ENCODE measurements at places on chromosomes 2 and 18.
A peak's percentile ranks its signal among the peaks of the same experiment; 100 is the strongest.

- DNase-seq, result no peak
Measured at GRCh38 chr2:124283096-124283495, 258.0 kb downstream of the CNTNAP5 start.

DNA sequence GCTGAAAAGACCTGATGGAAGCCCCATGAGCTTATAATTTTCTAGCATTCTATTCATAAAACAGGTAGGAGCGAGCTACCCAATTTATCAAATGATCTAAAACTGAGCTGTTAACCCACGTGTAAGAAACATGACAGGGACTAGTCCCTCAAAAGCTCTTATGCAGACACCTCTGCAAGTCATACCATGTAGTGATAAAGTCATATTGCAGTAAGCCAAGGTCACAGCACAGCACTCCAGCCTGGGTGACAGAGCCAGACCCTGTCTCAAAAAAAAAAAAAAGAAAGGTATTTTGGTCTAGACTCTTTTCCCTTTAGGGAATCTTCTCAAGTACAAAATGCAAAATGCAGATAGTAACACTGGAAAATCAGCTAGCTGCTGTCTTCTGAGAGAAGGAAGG is 58.9 kb upstream of the ARL5A start:
- no peak for DNase-seq

GRCh38 chr2:198476007-198476406 is 671.6 kb downstream of the PLCL1 start:
- no peak for DNase-seq

DNA sequence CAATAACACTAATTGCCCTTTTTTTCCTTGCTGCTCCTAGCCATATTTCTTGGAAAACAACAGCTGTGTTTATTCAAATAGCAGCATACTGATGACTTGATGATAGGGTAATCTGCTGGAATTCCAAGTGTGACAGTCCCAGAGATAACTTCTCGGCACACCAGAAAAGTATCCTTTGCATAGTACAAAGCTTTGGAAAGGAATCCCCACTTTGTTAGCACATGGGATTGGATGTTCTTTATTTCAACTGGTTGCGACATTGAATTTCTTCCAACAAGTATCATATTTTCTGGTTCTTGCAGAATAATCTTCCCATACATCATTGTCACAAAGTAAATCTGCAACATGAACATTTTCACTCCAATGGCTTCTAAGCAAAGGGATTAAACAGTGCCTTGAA is 445.8 kb upstream of the ACVR2A start:
- no peak for DNase-seq

DNA sequence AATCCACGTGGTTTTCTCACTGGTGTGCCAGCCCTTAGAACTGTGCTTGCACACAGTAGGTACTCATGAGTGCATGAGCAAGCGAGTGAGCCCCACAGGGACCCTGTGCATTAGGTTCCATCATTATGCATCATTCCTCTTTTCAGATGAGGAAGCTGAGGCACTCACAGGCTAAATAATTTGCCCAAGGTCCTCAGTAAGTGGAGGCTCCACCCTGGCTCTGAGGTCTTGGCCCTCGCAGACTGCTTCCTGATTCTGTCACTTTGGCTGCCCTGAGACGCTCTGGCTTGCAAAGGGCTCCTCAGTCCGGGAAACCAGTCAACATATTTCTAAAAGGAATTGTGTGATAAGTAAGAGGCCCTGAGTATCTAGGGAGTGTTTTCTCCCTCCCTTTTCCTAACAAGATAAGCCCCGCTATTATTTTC is 71.7 kb downstream of the IL1R2 start:
- DNase-seq, result no peak

DNA sequence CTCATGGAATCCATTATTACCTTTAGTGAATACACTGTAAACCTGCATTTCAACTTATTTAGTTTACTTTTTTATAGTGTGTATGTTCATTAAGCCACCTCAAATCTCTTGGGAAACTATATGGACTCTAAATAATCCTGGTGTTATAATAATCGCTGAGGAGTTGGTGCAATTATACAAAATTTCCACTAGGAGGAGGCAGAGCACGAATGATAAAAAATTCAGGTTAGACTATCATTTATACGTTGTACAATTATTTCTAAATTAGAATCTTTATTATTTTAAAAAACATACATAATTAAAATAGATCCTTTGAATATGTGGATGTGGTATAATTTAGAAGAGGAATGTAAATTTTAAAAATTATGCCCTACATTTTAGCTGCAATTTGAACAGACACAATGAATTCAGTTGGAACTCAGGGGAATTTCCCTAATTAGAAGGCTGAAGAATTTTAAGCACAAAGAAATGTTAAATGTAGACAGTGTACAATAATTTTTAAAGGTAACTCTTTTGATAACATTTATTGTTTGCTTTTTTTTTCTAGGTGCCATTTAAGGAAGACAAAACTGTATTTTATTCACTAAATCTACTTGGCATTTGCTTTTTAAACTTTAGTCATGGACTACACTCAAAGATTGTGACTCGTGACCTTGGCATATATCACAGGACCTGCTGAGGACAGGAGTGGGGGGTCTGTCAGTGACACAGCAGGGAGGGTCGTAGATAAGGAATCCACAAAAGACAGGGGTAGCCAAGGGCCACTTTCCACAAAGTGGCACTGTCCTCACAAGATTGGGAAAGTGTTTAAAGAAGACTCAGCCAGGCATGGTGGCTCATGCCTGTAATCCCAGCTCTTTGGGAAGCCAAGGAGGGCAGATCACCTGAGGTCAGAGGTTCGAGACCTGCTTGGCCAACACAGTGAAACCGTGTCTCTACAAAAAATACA is 45.5 kb downstream of the RAB12 start:
- DNase-seq, result no peak

- no peak for DNase-seq
Measured at GRCh38 chr2:133718688-133719201, 150.5 kb upstream of the NCKAP5 start.

- DNase-seq, result no peak
Measured at GRCh38 chr18:33375829-33376228, 64.7 kb downstream of the CCDC178 start.

- no peak for DNase-seq
Measured at GRCh38 chr18:34219651-34220050, 5.1 kb downstream of the NOL4 start.

GRCh38 chr2:152611458-152612231 is 105.6 kb downstream of the PRPF40A start:
- peak; percentile 71 for DNase-seq

DNA sequence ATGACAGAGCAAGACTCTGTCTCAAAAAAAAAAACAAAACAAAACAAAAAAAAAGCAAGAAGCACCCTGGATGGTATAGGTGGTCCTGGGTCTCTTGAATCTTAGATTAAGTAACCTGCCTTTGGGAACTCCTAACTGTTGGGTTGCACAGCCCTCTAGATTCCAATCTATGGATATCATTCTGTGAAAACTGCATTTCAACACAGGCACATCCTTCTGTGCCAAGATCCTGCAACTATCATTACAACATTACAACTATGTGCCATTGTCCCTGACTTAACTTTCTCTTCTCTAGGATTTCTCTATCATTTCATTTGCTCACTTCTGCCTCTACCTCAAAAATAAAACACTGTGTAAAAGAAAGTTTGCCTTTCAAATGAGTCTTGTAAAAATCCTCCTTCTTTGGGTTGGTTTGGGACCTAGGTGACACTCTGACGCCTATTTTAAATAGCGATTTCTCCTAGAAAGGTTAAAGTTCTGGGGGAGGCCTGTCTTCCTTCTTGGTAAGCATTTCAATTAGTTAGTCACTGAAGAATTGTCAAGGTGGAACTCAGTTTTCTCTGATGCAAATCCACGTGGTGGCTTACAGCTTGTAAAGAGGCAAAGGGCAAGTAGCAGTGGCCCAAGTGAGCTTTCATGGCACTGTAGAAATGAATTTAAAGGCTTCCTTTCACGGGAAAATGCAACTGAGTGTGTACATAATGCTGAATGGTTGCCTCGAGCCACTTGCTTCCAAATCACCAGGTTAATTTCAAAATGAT is 9.2 kb downstream of the LGALSL start:
- no peak for DNase-seq

GRCh38 chr2:111035830-111036441 is 84.8 kb upstream of the BCL2L11 start:
- DNase-seq, result no peak

- DNase-seq, result no peak
Measured at GRCh38 chr2:28035816-28036215, 145.3 kb downstream of the BABAM2 start.

DNA sequence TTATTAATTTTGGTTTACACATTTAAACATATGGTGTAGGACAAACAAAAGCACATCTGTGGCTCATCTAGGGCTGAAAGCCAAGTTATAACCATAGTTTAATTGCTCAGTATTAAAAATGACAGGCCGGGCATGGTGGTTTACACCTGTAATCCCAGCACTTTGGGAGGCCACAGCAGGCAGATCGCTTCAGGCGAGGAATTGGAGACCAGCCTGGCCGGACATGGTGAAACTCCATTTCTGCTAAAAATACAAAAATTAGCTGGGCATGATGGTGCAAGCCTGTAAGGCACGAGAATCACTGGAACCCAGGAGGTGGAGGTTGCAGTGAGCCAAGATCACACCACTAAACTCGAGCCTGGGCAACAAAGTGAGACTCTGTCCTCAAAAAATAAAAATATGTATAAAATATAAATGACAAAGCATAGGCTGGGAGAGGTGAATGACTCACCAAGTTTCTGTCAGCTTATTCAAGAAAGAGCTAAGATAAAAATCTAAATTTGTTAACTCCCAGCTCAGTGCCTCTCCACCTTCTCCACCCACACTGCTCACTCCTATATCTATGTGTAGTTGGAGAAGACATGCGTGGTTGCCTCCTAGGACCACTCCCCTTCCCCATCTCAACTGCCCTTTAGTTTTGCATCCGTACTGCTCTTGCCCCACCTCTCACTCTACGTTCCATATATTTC is 79.2 kb upstream of the PID1 start:
- no peak for DNase-seq

- no peak for DNase-seq
Measured at GRCh38 chr2:182980115-182980514, 58.1 kb downstream of the NCKAP1 start.

- peak; percentile 62 for DNase-seq
Measured at GRCh38 chr18:11849841-11850634, 1.2 kb upstream of the CHMP1B start.

- no peak for DNase-seq
Measured at GRCh38 chr2:174376967-174377366, 18.6 kb upstream of the SCRN3 start.

DNA sequence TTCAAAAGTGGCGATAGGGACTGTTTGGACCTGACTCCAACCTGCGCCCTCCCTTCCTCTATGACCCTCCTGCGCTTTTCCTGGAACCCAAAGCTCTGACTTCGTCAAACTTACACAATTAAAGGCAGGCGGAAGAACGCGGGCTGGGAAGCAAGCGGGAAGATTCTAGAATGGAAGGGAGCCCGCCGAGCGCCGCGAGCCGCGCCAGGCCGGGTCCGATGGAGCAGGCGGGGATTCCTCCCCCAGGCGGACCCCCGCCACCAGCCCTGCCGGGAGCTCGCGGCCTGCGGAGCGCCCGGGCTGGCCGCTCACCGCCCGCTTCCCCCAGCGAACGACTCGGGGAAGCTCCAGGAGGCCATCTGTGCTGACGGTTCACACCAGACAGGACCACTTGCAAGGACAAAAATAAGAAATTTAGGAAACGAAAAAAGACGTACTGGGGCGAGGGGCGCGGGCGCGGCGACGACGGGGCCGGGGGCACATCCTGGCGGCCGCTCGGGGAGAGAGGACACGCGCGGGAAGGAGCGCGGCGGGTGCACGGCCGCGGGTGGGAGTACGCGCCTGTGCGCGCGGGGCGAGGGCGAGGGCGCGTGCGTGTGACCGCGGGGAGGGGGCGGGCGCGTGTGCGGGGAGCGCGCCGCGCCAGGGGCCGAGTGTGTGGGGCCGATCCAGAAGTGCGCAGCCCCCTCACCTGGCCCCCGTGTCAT is 1.1 kb upstream of the SALL3 start:
- no peak for DNase-seq

DNA sequence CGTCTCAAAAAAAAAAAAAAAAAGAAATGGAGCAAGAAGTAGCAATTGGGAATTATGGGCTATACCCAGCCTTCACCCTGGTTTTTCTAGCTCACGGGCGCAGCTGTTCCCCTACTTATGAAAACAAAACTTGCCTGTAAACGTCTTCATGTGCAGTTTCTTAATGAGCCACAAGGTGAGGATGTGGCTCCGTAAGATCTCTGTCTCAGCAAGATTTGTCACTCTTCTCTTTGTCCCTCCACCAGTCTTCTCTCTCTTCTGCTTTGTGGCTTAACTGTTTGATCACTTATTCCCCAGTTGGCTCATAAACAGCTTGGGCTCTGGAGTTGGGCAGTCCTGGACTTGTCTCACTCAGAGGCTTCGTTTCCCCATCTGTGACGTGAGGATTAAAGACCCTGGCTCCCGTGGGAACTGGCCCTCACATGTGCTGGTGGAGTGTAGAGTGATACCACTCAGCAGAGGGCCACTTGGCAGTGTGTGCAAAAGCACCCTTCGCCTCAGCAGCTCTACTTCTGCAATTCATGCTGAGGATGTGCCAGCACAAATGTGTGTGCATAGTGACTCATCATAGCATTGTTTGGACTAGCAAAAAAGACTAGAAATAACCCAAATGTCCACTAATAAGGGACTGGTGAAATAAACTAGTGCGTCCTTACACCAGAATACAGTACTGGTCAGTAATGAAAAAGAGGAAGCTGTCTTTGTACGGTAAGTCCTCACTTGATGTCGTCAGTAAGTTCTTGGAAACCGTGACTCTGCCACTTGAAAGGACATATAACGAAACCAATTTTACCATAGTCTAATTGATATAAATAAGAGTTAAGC is 8.7 kb downstream of the CEP68 start:
- peak; percentile 65 for DNase-seq

DNA sequence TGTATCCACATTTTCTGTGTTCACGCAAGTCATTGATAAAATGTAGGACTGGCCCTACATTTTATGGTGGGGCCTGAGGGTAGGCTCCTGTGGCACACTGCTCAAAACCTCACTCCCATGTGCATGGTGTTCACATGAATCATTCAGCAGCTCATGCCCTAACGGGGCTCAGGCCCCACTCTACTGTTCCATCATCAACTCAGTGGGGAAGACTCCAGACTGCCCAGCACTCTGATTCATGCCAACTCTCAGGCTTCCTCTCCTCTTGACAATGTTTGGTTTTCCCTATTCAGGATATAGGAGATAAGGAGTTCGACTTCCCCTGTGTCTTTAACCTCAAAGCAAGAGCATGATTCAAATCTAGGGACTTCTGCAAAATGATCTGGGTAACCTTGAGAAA is 92.0 kb upstream of the BOD1L2 start:
- no peak for DNase-seq

DNA sequence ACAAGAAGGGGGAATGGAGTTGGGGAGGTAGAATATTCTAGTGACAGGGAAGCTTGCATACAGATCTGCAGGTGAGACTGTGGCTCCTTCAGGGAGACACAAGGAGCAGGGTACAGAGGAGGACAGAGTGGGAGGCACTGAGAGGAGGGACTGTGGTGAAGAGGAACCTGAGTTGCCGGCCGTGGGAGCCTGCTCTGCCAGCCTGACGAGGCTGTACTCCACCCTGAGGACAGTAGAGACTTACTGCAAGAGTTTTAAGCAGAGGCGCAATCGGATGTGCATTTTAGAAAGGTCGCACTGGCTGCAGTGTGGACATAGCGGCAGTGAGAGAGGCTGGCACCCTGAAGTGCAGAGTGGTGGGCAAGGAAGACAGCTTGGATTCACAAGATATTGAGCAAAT is 185.8 kb downstream of the GFPT1 start:
- no peak for DNase-seq

- no peak for DNase-seq
Measured at GRCh38 chr2:15738943-15739342, 147.3 kb downstream of the DDX1 start.

- DNase-seq, result no peak
Measured at GRCh38 chr2:45822272-45822630, 170.8 kb downstream of the PRKCE start.

Measured in natural killer cell treated with Interleukin-12 subunit alpha and Interleukin-12 subunit beta and Interleukin-15 and Interleukin-18, amount 100 ng/mL, for 72 hours (primary cell).